ENCODE measurements at places on chromosomes 13 and 19.

DNA sequence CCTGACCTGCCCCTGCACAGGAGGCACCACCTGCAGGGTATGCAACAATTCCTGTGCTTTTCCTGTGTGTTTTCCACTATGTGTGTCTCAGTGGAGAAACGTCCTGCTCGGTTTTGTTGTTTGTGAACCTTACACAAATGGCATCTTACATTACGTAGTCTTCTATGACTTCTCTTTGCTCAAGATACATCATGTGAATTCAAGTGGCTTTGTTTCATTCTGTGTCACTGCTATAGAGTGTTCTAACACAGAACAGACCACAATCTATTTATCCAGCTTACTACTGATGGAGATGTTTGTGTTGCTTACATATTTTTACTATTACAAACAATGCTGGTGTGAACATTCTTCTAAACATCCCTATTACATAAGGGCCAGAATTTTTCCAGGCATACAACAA, 97.7 kb downstream of the ANKRD10 start:
- no peak for DNase-seq

- DNase-seq: no peak
Measured at GRCh38 chr13:60338754-60339153, 58.3 kb upstream of the TDRD3 start.

DNA sequence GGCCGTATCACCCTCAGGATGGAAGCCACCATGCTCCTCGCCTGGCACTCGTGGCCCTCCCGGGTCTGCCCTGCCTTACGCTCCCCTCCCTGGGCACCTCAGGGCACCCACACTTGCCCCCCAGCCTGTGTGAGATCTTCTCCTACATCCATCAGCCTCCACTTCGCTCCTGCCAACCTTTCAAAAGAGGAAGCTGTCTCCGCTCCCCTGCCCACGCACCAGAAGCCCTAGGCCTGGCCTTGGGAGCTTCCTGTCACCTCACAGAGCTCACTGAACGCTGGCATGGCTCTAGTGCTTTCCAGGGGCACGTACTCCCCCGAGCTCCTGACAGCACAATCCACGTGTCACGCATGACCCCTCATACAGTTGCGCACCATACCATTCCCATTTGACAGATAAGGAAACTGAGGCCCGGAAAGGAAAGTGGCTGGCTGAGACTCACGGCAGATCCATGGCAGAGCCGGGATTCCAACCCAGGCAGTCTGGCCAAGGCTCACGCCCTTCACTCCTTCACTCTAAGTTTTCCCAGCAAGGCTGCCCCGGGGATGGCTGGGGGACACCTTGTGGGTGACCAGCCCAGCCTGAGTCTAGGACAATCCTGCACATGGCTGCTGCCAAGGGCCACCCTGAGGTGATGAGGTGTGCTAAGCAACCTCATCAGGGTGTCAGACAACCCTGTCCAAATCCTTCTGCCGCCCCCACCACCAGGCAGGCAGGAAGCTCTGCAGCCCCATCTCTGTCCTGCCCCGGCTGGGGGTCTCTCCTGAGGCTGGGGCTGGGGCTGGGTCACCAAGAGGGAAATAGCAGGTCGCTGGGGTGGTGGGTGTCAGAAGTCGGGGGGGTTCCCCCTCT, 19.3 kb downstream of the PPP1R12C start:
- DNase-seq: no peak

GRCh38 chr13:51625555-51626345, 41.5 kb downstream of the WDFY2 start:
- no peak for DNase-seq

DNA sequence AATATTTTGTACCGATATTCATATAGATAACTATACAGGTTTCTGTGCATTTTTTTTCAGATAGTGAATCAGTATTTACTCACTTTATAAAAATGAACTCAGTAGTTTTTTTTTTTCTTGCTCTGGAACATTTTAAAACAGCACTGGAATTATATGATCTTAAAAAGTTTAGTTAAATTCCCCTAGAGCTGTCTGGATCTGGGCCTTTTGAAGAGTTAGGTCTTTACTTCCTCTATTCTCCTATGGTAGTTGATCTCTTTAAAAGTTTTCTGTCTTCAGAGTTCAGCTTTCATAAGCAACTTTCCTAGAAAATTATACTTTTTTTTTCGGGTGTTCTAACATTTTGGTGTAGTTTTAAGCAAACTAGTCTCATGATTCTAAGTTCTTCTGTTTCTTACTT, 21.8 kb upstream of the RBM26 start:
- DNase-seq: no peak
